Brain (organoid and tissue), 16 donors: ENCODE measurements at places on chromosomes 6 and 20. TPM values are rescaled to one million over a fixed set of nuclear protein-coding genes. Genes with fewer than 3 reads are reported as not detected.

The RHAG gene
- not detected for polyA plus RNA-seq

The FKBP1C gene
- 0.29 TPM for polyA plus RNA-seq

DNA sequence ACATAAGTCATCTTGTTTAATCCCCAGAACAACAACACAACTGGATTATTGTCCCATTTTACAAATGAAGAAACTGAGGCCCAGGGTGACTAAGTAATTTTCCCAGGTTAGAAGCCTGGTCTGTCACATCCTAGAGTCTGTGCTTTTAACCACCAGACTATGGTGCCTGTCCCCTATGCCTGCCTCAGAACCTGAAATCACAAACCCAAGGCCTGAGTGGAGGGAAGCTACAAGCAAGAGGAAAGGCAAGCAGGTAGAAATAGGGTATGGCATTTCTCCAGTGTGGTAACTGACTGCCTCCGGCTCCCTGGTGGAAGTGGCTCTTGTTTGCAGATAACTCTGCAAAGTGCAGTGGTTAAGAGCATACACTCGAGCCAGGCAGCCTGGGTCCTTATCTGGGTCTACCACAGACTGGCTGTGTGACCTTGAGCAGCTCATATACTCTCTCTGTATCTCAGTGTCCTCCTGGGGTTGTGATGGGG, 2.5 kb downstream of the TMEM63B start:
- DNase-seq = no peak

DNA sequence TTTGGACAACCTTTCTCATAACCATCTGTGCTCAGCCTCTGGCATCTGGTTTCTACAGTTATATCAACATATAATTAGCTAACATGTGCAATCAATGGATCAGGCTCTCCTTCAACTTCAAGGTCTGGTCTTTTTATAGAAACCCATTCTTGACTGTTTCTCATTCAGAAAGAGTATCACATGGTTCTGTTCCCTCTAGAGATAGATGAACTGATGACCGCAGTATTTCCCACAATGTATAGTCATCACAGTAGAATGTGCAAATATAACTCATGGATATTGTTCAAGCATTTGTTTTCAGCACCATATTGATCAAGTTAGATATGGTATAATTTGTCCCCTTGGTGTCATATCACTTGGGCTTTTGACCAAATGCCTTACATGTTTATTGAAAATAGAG, 656.2 kb downstream of the FRK start:
- no peak for DNase-seq
